Endothelial cell of umbilical vein (primary cell): ENCODE measurements at places on chromosomes 3 and 15. TPM values are rescaled to one million over a fixed set of nuclear protein-coding genes. Genes with fewer than 3 reads are reported as not detected.
A peak's percentile ranks its signal among the peaks of the same experiment; 100 is the strongest.

- DNase-seq = peak; percentile 53
These were observed 10.8 kb downstream of the ZNF774 start for GRCh38 chr15:90362936-90363212.

DNA sequence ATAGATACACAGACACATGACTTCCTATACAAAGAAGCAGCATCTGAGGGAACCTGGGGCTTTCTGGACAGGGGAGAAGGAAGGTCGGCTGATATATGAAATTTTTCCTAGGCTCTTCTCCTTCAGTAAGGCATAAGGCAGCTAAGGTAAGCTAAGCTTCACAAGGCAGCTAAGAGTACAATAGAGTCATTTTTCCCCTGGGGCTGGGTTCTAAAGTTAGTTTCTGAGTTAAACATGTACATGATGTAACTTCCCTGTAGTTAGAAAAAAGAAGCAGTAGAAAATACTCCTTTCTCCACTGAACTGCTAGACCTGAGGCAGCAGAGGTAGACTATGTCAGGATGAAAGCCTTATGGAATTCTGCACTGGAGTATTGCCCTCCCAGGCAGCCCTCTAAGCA, 109.6 kb downstream of the PLD1 start:
- no peak for DNase-seq

GRCh38 chr3:56424336-56424735, 43.9 kb downstream of the ERC2 start:
- no peak for DNase-seq

DNA sequence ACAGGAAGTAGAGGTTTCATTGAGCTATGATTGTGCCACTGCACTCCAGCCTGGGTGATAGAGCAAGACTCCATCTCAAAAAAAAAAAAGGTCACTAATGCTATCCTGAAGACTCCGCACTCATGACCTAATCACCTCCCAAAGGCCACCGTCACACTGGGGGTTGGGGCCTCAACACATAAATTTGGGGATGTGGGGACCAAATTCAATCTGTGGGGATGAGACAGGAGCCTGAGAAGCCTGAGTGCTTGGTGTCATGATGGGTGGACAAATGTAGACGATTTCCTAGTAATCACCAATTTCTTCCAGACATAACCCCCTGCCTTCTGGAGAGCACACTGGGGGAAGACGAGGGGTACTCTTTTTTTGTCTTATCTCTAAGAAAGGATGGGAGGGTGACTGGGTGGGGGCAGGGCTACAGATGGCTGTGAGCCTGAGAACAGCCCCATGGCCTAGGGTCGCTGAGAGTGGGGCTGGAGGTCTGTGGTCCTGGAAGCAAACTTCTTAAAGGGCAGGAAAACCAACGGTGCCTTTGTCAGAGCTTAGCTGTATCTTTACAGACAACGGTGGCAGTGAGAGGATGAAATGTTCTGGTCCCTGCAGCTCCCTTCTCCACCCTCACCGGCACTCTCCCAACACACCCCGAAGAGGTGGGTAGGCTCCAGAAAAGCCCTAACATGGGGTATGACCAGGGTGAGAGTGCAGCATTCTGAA, 16.6 kb upstream of the KLF13 start:
- DNase-seq = no peak

GRCh38 chr15:90165659-90166489, 35.3 kb upstream of the SEMA4B start:
- peak; percentile 95 for DNase-seq

- DNase-seq = no peak
These were observed 3.1 kb upstream of the CXCR6 start for GRCh38 chr3:45940004-45940780.

GRCh38 chr15:57835119-57835518, 128.6 kb downstream of the POLR2M start:
- DNase-seq = no peak

GRCh38 chr3:139557041-139557440, 17.5 kb upstream of the RBP1 start:
- no peak for DNase-seq

TM4SF1 gene
- total RNA-seq = 559 and 619 TPM in 2 replicates

POLQ gene
- 9.5 and 10.8 TPM in 2 replicates for total RNA-seq

GRCh38 chr3:135629701-135630408, 335.7 kb upstream of the PPP2R3A start:
- no peak for DNase-seq

DNA sequence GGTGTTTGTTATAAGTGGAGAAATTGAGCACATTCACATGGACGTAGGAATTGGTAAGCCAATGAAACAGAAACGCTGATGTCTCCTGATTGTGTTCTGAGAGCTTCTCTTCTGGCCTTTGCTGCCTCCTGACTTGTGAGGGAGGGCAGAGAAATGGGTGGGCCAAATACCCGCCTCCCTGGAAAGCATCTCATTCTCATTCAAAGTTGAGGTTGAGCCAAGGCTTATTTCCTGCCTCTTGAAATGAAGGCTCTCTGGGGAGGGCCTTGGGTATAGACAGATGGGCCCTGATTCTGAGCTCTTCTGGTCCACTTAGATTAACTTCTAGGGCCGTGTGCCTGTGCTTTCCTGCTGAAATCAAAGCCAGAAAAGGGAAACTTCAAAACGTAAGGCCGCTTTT, 57.4 kb upstream of the MYZAP start:
- peak; percentile 31 for DNase-seq

DNA sequence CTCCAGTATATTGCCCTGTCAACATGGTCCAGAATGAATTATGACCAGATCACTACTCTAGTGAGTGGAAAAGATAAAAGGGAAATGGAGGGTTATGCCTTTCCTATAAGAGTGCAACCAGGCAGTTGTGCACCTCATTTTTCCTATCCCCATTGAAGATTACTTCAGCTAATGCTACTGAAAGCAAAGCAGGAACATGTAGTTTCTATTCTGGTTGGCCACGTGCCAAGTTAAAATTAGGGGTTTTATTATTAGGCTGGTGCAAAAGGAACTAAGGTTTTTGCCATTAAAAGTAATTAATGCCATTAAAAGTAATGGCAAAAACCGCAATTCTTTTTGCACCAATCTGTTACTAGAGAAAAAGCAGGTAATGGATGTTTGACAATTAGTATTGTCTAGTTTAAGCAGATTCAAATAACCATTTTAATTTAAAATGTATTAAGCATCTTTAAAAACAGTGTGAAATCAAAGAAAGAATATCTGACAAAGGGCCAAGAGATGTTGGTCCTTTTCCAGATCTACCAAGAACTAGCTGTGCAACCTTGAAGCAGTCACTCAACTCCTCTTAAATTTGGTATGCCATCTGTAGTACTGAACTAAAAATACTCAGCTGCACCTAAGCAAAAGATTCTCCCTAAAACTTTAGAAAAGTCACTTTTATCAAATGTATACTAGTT, 567.5 kb upstream of the CCDC54 start:
- peak; percentile 31 for DNase-seq

DNA sequence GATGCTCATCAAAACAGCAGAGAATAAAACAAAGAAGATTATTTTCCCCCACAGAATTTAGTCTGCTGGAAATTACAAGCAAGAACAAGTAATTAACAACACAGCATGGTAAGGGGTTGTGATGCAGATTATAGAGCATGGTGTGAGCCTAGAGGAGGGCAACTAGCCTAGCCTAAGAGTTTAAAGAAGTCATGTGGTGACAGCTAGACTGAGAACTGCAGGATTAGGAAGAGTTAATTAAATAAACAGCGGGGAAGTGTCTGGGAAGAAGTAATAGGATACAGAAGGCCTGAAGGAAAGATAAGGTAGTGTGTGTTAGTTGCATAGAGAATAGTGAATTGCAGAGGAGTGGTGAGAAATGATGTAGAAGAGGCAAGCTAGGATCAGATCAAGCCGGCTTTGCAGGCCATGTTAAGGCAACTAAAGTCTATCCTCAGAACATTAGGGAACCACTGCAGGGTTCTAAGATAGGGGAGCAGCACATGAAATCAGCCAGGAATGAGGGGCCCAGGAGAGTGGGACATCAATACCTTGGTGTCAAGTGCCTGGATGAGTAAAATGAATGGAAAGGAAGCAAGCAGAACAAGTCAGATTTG, 11.9 kb upstream of the PKM start:
- no peak for DNase-seq

LRRIQ4 gene
- not detected in 2 replicates for total RNA-seq

DNA sequence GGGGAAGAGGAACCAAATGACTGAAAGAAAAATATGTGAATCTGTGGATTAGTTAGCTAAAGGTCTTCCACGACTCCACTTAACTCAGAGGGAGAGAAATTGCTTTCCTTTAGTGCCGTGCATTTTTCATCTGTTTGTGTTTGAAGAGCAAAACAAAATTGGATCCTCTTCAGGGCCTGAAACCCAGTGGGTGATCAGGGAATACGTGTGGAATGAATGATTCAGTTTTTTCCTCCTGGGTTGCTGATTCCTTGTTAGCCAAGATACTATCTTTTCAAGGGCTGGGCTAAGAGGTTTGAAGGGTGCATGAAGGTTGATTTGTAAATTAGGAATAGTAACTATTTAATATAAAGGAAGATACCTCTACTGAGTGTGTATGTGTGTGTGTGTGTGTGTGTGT, 61.0 kb downstream of the TPRG1 start:
- no peak for DNase-seq

SLCO3A1 gene
- total RNA-seq = 0.83 and 0.88 TPM in 2 replicates

DNA sequence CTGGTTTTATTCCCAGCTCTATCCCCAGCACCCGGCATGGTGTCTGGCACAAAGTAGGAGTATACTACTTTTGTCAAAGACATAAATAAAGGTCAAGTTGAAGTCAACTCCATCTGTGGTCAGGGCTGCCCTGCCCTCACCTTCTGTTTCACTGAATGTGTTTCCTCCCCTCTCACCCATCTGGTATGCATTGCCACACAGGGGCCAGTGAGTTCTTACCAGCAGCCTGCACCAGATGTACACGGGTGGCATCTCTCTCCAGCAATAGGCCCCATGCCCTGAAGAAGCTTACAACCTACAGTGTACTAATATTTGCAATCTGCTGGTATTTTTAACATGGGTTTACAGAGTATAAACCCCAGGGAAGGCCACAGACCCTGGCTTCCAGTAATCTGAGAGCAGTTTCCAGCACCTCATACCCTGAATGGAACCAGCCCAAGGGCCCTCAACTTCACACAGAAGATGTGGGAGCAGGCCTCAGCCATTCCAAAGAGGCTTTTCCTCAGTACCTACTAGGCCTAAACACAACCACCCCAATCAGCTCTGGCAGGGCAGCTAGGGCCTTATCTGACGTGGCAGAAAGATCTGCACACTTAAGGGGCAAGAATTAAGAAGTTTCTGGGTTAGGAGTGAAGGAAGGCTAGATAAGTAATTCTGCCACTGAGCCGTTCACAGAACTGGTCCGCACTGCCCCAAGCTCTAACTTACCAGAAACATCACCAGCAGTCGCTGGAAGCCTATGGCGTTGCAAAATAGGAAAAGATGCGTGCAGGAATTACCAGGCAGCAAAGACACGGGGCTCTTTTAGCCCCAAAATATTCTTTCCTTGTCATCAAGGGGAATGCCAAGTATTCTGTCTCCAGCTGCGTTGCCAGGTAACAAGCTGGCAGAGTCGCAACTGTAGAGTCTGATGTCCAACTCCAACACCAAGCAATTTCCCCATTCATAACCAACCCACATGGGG, 2.1 kb downstream of the IDH2 start:
- DNase-seq = no peak
